Urinary bladder (tissue), 4 donors: ENCODE measurements at places on chromosomes 1 and 21. TPM values are rescaled to one million over a fixed set of nuclear protein-coding genes. Genes with fewer than 3 reads are reported as not detected.

Gene TSTD1
- 23.1 TPM for total RNA-seq

Gene TRAF5
- 63.8 TPM for total RNA-seq

Gene DENND4B
- 18.3 TPM for total RNA-seq

Gene NES
- 35.7 TPM for total RNA-seq

Gene OR2T2
- total RNA-seq = not detected

Gene SPOCD1
- 0.90 TPM for total RNA-seq

Gene C1orf141
- total RNA-seq = not detected

Gene HRNR
- not detected for total RNA-seq

Gene SGIP1
- 8.4 TPM for total RNA-seq

Gene DNASE2B
- not detected for total RNA-seq

Gene OLFML2B
- total RNA-seq = 16.0 TPM

Gene CRP
- total RNA-seq = not detected

Gene OR2W3
- 0.53 TPM for total RNA-seq

Gene FUBP1
- total RNA-seq = 315 TPM

Gene NBPF20
- 4.4 TPM for total RNA-seq

Gene TSSK3
- 0.79 TPM for total RNA-seq

Gene FMOD
- total RNA-seq = 68.4 TPM

Gene GUCA2B
- not detected for total RNA-seq

Gene F13B
- total RNA-seq = not detected

Gene AUNIP
- 1.4 TPM for total RNA-seq

Gene UBE2U
- not detected for total RNA-seq

Gene EPB41
- 37.4 TPM for total RNA-seq

Gene DNAJC6
- total RNA-seq = 5.6 TPM

Gene FCRL6
- not detected for total RNA-seq

Gene PRKAA2
- 19.5 TPM for total RNA-seq

Gene SELP
- total RNA-seq = 13.1 TPM

Gene KCNN3
- total RNA-seq = 16.6 TPM

Gene BCAN
- 0.48 TPM for total RNA-seq

Gene SPRR1A
- total RNA-seq = not detected

Gene GOLT1A
- 2.1 TPM for total RNA-seq

Gene TRAPPC10
- total RNA-seq = 27.8 TPM

Gene FAM72B
- 3.0 TPM for total RNA-seq

Gene HOOK1
- total RNA-seq = 8.6 TPM

Gene DMRTA2
- total RNA-seq = not detected

Gene CCDC17
- total RNA-seq = 0.85 TPM

Gene HCRTR1
- 0.21 TPM for total RNA-seq

Gene B3GALT2
- total RNA-seq = 19.5 TPM

Gene DDAH1
- total RNA-seq = 32.9 TPM

Gene ADAMTSL4
- 35.5 TPM for total RNA-seq
